Heart left ventricle (tissue), 16 donors: ENCODE measurements at places on chromosomes 5 and 9. TPM values are rescaled to one million over a fixed set of nuclear protein-coding genes. Genes with fewer than 3 reads are reported as not detected.

IL13 gene
- not detected for total RNA-seq

FSD1L gene
- 3.7 TPM for total RNA-seq

FBP1 gene
- total RNA-seq: 1.3 TPM

PCDHGA3 gene
- 7.6 TPM for total RNA-seq

BTNL9 gene
- total RNA-seq: 75.0 TPM

ATP10B gene
- total RNA-seq: not detected

SLC26A2 gene
- 7.4 TPM for total RNA-seq

KCNN2 gene
- total RNA-seq: 6.9 TPM

FBXW11 gene
- 67.2 TPM for total RNA-seq

HTR4 gene
- total RNA-seq: 0.27 TPM

LHX3 gene
- total RNA-seq: not detected

PCDHB9 gene
- total RNA-seq: 1.1 TPM

MARCOL gene
- total RNA-seq: not detected

ANKRD34B gene
- total RNA-seq: not detected

OCLN gene
- total RNA-seq: 2.5 TPM

CTNND2 gene
- total RNA-seq: 28.4 TPM

KIF20A gene
- total RNA-seq: 0.21 TPM
